ENCODE measurements at places on chromosomes 4 and X. TPM values are rescaled to one million over a fixed set of nuclear protein-coding genes. Genes with fewer than 3 reads are reported as not detected.

Gene PDGFRA
- 380 TPM for polyA plus RNA-seq

Gene RTL9
- 0.37 TPM for polyA plus RNA-seq

Gene AMBN
- polyA plus RNA-seq: not detected

Gene USP17L12
- not detected for polyA plus RNA-seq

Gene TTC29
- polyA plus RNA-seq: not detected

Gene SRPX
- 53.5 TPM for polyA plus RNA-seq

Gene F8
- 1.8 TPM for polyA plus RNA-seq

Gene SPANXN3
- polyA plus RNA-seq: not detected

Gene MED12
- 19.7 TPM for polyA plus RNA-seq

Gene MBNL3
- polyA plus RNA-seq: 1.1 TPM

Gene TIGD2
- 7.2 TPM for polyA plus RNA-seq

Gene NAA11
- not detected for polyA plus RNA-seq

All from AG04450 (cell line).